Left ventricle myocardium superior (tissue), 1 donor: ENCODE measurements at places on chromosomes 1 and 21.

GRCh38 chr21:14722841-14723483, 176.8 kb upstream of the SAMSN1 start:
- no peak for DNase-seq

DNA sequence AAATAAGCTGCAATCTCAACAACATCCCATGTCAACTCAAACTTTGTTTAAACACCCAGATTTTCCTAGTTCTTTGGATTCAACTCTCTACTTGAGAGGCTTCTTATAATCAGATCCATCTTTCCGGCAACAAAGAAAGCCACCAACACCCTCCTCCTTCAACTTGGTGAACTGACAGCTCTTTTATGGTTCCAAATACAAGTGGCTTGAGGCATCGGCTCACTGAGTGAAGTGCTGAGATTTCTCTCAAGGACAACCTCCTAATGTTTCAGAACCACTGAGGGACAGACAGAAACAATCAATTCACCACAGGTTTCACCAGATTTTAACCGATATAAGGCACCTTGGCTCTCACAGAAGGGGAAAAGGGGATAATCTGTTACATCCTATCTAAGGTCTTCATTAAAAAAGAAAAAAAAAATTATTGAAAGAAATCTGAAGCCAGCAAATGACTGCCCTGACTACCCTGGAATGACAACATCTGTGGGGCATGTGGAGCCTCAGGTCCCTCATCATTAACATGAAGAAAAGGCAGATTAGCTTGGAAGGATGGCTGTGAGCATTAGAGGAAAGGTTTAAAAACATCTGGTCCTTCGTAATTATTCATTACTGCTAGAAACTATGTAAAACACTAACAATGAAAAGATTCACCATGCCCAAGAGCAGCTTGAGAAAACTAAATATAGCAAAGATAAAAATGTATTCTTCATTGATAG, 50.9 kb downstream of the PTPN14 start:
- no peak for DNase-seq

GRCh38 chr1:2583331-2583791, 3.2 kb upstream of the PRXL2B start:
- DNase-seq: peak; percentile 17

DNA sequence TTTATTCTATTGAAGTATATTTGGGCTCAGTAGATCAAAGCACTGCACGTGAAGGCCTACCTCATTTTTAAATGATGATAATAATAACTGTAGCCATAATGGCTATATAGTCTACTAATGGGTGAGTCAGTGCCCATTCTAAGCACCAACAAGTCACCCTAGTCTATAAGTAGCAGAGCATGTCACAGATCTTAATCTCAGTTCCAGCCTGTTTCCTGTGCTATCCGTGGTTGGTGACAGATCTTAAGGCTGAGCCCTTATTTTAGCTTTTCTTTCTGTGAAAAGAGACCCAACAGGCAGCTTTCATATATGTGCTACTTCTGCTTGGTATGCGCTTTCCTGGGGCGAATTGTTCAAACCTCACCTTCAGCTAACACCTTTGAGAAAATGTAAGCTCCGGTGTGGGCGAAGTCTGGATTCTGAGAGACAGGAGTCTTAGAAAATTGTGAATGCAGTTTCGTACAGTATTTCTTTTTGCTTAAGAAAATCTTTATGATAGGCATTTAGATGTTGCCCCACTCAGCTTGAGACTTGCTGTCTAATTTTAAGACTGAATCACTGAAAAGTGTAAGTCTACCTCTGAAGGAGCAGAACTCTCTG, 59.6 kb downstream of the FMN2 start:
- no peak for DNase-seq

GRCh38 chr1:16247441-16247840, 10.5 kb upstream of the CPLANE2 start:
- DNase-seq: no peak

DNA sequence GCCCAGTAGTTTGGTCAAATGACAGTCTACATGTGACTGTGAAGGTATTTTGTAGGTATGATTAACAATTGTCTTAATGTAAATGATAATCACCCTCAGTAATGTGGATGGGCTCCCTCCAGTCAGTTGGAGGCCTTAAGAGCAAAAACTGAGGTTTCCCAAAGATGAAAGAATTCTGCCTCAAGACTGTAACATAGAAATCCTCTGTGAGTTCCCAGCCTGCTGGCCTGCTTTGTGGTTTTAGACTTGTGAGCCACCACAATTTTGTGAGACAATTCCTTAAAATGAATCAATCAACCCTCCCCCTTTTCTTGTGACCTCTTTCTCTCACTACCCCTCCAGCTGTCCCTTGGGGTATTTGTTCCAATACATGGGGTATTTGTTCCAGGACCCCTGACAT, 226.4 kb upstream of the DPYD start:
- no peak for DNase-seq
